ENCODE measurements at places on chromosomes 7 and 10.

- DNase-seq: no peak
Observed at GRCh38 chr7:124084024-124084423, 51.2 kb upstream of the TMEM229A start.

DNA sequence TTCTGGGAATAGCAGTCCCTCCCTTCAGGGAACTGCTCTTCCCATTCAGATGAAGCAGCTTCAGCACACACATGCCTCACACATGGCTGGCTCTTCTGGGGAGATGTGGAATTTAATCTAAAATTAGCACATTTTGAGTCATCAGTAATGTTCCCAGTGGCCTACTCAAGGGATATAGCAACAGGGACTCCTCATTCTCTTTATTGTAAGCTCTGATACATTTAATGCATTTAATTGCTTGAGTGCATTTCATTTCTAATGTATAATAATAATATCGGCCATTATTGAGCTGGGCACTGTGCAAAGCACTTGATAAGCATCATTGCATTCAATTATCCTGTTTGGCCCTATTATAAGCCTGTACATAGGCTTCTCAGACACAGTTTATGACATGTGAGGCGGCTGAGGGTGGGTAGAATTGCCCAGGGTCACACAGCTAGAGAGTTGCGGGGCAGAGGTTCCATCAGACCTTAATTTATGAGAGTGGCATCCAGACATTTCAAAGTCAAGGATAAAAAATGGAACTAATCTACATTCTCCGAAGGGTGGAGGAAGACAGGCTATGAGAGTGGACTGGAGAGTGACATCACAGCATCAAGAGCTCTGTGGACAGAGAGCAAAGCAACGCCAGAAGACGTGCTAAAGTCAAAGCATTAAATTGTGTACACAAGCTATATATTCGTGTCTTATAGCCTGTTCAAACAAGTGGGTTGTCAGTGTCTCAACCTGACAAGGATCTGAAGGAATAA is 76.8 kb downstream of the LANCL2 start:
- DNase-seq: no peak

- DNase-seq: no peak
Observed at GRCh38 chr7:20653636-20654035, 38.2 kb downstream of the ABCB5 start.

GRCh38 chr7:2255145-2256139 is 13.4 kb downstream of the NUDT1 start:
- no peak for DNase-seq

- no peak for DNase-seq
Observed at GRCh38 chr7:41567731-41568114, 135.2 kb downstream of the INHBA start.

DNA sequence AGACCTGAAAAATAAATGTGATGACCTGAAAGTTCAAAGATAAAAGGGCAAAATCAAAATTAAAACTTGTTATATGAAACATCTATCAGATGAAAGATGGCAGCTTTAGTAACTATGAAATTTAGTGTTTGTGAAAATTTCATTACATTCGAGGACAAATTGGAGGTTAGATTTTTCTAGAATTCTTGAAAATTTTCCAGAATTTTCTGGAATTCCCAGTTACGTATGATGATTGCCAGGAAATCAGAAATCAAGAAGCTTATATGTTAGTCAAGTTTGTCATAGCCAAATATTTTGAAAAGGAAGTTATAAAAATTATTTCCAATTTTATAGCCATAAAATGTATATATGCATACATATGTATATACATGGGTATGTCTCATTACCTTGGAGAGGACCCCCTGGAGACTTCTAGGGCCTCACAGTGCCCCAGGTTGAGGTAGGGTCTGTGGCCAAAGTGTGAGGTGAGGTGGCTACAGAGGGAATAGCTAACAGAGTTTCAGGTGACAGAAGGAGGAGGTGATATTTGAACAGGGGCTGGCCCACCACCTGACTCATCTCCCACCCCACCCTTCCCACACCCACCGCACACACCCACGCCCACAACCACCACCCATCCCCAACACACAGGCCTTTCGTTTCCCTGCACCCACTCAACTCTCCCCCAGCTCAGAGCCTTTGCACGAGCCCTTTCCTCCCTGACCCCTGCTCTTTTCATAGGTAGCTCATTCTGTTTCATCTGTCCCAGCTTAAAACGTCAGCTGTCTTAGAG is 21.5 kb downstream of the C10orf105 start:
- no peak for DNase-seq

DNA sequence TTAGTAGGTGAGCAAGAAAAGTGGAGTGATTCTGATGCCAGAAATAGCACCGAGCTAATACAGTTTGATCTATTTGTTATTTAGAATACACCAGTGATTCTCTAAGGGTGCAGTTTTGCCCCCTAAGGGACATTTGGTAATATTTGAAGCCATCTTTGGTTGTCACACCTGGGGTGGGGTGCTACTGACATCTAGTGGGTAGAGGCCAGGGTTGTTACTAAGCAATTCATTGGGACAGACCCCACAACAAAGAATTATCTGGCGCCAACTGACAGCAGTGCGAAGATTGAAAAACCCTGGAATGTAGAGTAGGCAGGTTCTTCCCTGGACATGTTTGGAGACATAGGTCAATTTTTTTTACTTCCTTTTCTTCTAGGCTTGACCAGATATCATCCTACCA is 14.6 kb downstream of the PALS2 start:
- DNase-seq: no peak

- no peak for DNase-seq
Observed at GRCh38 chr7:117077658-117078057, 124.4 kb downstream of the ST7 start.

GRCh38 chr10:133161486-133162109 is 1.6 kb downstream of the KNDC1 start:
- no peak for DNase-seq

DNA sequence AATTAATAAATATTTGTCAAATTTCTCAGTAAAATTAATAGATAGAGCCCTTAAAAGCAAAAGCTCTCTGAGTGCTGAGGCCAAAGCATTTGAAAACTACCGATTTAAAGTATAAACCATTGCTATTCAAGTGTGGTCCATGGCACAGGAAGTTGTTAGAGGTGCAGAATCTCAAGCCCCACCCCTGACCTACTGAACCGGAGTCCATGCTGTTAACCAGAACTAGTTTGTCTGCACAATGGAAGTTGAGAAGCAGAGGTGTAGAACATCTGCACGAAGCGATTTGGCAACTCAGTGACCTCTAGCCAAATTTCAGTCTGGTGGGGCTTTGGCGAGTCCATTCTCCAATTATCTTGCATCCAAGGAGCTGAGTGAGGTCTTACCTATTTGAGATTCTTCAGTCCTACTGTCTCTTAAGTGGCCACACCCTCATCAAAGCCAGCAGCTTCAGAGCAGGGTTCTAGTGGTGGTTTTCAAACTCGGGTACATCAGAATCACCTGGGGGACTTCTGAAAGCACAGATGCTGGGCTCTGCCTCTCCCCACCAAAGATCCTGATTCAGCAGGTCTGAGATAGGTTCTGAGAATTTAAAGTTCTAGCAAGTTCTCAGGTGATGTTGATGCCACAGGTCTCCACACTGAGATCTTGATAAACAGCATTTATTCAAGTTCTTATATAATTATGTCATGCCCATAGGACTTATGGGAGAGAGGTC is 96.8 kb upstream of the SAMD8 start:
- DNase-seq: no peak

DNA sequence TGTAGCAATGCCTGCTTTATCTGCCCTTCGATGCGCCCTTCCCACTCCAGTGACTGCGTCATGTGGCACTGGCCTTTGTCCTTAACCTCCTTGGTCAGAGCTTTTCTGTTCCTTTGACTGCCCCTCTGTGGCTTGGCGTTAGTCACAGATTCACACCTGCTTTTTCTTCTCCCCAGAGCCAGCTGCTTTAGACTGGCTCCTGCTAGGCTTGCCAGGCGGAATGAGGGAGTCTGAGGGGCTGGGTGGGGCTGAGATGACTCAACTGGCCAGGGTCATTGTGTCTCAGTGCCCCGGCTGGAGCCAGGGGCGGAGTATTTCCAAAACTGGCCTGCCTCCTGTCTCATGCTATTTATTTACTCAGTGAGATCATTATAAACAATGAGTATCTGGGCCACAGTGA is 194.1 kb downstream of the EMX2 start:
- no peak for DNase-seq

- no peak for DNase-seq
Observed at GRCh38 chr10:67075491-67075971, 149.7 kb downstream of the LRRTM3 start.

DNA sequence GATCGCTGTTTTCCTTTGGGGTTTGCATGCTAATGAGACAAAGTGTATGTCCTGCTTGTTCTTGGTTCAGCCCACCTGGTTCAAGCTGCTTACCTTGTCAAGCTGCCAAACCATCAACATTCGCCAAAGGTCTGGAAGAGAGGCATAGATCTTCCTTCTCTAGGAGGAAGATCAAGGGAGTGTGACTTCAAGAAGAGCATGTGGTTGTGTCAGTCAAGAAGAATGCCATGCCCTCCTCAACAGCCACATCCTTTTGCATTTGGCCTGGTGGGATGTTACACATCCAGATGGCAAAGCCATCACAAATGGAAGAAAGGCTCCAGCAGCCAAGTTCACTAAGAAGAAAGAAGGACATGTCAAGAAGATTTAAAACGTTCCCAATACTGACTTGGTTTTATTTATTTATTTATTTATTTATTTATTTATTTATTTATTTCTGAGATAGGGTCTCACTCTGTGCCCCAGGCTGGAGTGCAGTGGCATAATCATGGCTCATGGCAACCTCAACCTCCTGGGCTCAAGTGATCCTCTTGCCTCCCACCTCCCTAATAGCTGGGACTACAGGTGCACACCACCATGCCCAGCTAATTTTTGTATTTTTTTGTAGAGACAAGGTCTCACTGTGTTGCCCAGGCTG is 5.1 kb upstream of the PIP4K2A start:
- DNase-seq: no peak

- no peak for DNase-seq
Observed at GRCh38 chr7:30634634-30635201, 40.0 kb downstream of the GARS1 start.

DNA sequence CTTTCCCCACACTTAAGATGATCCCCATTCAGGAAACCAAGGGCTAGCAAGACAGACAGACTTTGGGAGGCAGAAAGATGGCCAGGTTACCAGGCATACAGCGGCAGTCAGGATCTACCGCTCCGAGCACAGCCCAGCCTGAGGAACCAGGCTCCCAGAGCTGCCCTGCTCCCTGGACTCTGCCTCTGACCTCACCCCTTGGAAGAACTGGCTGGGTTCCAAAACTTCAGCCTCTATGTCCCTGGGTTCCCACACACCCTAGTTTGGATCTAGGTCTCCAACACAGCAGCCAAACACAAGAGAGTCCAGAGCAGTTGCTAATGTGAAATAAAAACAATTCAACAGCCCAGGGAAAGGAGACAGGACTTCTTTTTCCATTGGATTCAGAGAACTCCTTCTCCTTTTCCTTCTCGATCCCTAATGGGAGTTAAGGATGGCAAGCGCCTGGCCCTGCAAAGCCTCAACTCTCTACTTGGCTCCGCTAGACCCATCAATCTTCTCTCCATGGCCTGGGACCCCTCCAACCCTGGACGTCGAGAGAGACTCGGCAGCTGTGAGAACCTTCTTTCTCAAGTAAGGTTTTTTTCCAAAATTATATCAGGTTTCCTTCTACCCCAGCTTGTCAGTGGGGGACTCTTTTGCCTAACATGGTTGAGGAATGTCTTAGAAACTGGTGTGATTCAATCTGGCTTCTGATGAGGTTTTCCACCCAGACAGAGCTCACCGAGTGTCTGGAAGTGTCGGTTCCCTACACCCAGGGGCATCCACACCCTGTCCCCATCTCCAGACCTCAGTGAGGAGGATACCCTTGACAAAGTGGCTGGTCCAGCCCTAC is 219.6 kb downstream of the KCNMA1 start:
- no peak for DNase-seq

GRCh38 chr10:52871191-52871843 is 98.7 kb upstream of the MBL2 start:
- no peak for DNase-seq

GRCh38 chr7:133572087-133572486 is 319.2 kb downstream of the EXOC4 start:
- no peak for DNase-seq

- DNase-seq: no peak
Observed at GRCh38 chr7:7201578-7202374, 19.4 kb downstream of the C1GALT1 start.

- DNase-seq: no peak
Observed at GRCh38 chr10:47027108-47027783, 116.0 kb downstream of the PTPN20 start.

GRCh38 chr10:111086574-111086973 is 9.7 kb downstream of the ADRA2A start:
- no peak for DNase-seq

- DNase-seq: no peak
Observed at GRCh38 chr7:36349626-36350025, 40.0 kb upstream of the ANLN start.

DNA sequence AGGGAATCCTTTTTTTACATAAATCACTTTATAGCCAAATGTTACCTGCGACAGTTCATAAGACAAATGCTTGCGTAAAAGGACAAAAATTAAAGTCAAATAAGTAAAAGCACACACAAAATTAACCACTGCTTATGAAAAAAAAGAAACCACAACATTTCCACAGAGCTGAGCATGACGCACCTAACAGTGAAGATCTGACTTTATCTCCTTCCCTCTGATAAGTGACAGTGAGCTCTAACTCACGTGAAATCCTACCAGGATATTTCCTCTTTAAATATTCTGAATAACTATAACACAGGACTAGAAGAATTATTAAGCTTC is 225.5 kb downstream of the SFMBT2 start:
- DNase-seq: no peak

- DNase-seq: no peak
Observed at GRCh38 chr7:76286842-76287403, 15.6 kb upstream of the HSPB1 start.

DNA sequence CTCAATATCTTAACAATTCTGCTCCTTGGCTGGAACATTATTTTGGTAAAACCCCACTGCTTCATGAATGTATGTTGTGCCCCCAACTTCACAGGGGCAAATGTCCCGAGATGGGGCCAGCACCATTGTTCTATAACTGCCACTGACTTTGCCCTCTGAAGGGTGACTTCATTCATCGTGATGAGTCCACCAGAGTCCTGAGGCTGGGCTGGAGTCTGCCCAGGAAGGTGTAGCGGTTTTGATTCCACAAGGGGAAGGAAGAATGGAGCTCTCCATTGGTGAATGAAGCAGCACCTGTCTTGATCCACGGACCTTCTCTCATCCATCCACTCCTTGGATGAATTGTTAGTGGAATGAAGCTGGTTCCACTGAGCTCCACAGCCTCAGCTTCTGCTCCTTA is 18.4 kb downstream of the AKR1B1 start:
- DNase-seq: no peak

- no peak for DNase-seq
Observed at GRCh38 chr10:53091574-53091973, 319.0 kb upstream of the MBL2 start.

DNA sequence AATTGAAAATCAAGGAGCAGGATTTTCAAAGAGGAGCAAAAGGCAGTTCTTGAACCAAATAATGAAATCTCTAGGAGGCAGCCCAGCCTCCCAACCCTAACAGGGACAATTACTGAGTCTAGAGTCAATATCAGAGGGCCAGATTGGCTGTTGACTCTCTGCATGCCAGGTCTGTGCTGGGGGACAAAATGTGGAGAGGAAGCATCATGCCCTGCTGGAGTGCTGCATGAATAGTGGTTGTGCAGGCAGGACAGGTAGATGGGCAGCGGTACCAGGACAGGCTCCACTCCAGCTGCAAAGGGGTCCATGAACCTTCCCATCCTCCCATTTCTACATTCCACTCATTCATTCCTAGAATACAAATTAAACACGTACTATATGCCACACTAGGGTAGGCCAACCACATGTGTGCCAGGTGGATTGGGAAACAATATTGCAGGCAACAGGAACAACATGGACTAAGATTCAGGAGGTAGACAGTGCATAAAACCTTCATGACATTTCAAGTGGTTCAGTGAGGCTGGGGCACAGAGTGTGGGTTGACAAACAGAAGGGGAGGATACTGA is 30.4 kb upstream of the MAT1A start:
- DNase-seq: no peak
